ENCODE measurements at places on chromosomes 12 and 14. TPM values are rescaled to one million over a fixed set of nuclear protein-coding genes. Genes with fewer than 3 reads are reported as not detected.
A peak's percentile ranks its signal among the peaks of the same experiment; 100 is the strongest.

GRCh38 chr12:8508223-8508622 is 5.1 kb upstream of the CLEC4D start:
- H3K27ac ChIP-seq = no peak overlapping the region
- DNase-seq = no peak
- peaks cover 4% of the 10 kb centered on the region for H3K27me3 ChIP-seq
- no peak overlapping the region for H3K4me3 ChIP-seq
- H3K4me1 ChIP-seq = no peaks in the 10 kb centered on the region

DNA sequence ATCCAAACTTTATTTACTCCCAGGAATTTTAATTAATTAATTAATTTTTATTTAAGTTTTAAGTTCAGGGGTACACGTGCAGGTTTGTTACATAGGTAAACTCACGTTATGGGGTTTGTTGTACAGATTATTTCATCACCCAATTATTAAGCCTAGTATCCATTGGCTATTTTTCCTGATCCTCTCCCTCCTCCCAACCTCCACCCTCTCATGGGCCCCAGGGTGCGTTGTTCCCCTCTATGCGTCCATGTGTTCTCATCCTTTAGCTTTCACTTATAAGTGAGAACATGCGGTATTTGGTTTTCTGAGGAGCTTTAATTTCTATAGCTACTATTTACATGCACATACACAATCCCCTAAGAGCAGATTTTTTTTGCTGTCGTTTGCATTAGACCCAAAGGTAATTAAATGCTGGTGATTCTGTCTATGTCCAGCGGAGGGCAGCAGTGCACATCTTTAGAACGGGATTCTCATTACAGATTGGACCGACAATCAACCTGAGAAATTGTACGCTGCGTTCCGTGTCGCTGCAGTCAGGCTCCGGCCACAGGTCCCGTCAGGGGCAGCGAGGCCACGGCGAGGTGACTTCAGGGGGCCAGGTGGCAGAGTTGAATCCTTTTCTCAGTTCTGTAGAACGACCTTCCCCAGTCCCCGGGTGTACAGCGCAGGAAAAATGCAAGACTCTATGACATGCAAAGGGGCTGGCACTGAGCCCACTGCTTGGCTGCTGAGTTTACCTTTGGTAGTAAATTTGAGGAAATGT is 11.6 kb downstream of the TMEM30B start:
- H3K4me1 ChIP-seq = peaks cover 2% of the 10 kb centered on the region
- no peaks in the 10 kb centered on the region for H3K36me3 ChIP-seq
- DNase-seq = peak; percentile 85
- peaks cover 30% of the 10 kb centered on the region for H3K27me3 ChIP-seq
- peak overlapping the region; percentile 48 for H3K4me3 ChIP-seq

DNA sequence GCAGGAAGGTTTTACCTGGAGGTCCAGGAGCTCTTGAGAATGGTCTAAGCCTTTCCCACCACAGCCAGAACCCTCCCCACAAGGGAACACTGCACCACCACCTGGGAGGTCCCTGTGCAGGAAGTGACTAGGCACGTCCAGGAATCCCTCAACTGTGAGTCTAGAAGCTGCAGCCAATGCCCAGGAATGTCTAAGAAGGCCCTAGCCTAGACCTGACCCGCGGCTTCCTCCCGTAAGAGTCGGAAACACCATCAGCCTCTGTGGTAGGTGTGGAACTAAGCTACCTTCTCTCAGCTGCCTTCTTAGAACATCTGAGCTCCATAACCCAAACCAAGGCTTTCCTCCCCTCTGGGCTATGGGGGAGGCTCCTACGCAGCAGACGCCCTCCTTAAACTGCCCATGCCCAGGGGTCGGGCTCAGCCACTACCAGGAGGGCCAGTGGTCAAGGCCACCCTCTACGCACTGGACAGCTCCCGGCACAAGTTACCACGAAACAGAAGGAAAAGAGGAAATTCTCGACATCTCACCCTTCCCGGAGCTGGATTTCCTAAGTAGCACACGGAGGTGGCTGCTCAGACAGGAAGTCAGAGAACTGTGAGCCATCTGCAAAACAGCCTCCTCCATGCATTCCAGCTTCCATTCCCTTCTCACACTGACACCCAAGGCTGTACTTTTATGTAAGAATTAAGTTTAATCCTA is 25.5 kb downstream of the ZFYVE21 start:
- no peak overlapping the region for H3K4me3 ChIP-seq
- H3K27ac ChIP-seq = no peak overlapping the region
- H3K27me3 ChIP-seq = no peaks in the 10 kb centered on the region
- DNase-seq = no peak
- H3K4me1 ChIP-seq = no peaks in the 10 kb centered on the region

GRCh38 chr12:71195338-71195896 is 37.6 kb upstream of the TSPAN8 start:
- H3K4me3 ChIP-seq = no peak overlapping the region
- DNase-seq = no peak
- H3K27ac ChIP-seq = no peak overlapping the region
- H3K27me3 ChIP-seq = peaks cover 2% of the 10 kb centered on the region

DNA sequence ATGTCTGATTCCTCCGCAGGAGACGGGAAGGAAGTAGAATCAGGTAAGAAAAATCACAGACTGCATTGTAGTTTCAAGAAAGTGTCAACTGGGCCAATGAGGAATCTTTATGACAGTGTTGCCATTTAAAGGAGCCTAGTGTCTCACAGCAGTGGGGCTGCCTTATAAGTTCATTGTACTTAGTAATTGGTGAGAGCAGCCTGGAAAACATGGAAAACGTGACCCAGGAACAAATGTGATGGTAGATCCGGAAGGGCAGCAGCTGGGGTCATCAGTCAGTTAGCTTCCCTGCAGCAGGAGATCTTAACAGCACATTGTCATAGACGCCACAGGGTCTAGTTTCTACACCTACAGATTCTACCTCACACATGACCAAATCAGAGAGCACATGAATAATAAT is 630.0 kb upstream of the LMO3 start:
- H3K27me3 ChIP-seq = no peaks in the 10 kb centered on the region
- no peak for DNase-seq
- no peaks in the 10 kb centered on the region for H3K36me3 ChIP-seq

- H3K36me3 ChIP-seq = no peaks in the 10 kb centered on the region
- peaks cover 2% of the 10 kb centered on the region for H3K27me3 ChIP-seq
- no peak for DNase-seq
- no peak overlapping the region for H3K4me3 ChIP-seq
- H3K27ac ChIP-seq = no peak overlapping the region
- H3K4me1 ChIP-seq = no peaks in the 10 kb centered on the region
These were observed 170.2 kb upstream of the PRICKLE1 start for GRCh38 chr12:42759622-42760273.

- H3K4me3 ChIP-seq = no peak overlapping the region
- H3K27ac ChIP-seq = peak overlapping the region; percentile 35
- H3K4me1 ChIP-seq = peaks cover 25% of the 10 kb centered on the region
- no peaks in the 10 kb centered on the region for H3K36me3 ChIP-seq
- no peak for DNase-seq
- H3K27me3 ChIP-seq = no peaks in the 10 kb centered on the region
These were observed 319.4 kb upstream of the ATP2B1 start for GRCh38 chr12:90027889-90028634.

GRCh38 chr14:87815121-87815520 is 177.9 kb downstream of the GALC start:
- H3K4me1 ChIP-seq = no peaks in the 10 kb centered on the region
- no peak overlapping the region for H3K4me3 ChIP-seq
- H3K36me3 ChIP-seq = no peaks in the 10 kb centered on the region
- no peak overlapping the region for H3K27ac ChIP-seq

- no peaks in the 10 kb centered on the region for H3K36me3 ChIP-seq
- peaks cover 7% of the 10 kb centered on the region for H3K27me3 ChIP-seq
- H3K4me1 ChIP-seq = peaks cover 4% of the 10 kb centered on the region
These were observed 25.7 kb downstream of the SOAT2 start for GRCh38 chr12:53128780-53129569.

DNA sequence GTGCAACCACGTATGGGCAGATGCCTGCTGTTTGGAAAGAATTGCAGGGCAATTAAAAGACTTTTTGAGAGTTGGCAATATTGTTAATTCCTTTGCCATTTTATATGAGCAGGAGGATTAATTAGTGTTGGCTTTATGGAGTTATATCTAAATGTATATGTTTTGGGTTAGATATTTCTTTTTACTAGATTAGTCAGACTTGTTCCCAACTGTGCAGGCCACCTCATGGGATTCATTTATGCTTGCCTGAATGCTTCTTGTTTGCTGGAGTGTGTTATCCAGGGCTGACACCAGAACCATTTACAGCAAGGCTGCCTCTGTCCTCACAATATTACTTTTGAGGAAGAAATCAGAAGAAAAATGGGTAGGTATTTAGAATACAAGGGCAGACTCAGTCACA is 192.5 kb downstream of the KTN1 start:
- H3K27me3 ChIP-seq = peaks cover 7% of the 10 kb centered on the region
- no peak for DNase-seq
- no peak overlapping the region for H3K27ac ChIP-seq
- no peaks in the 10 kb centered on the region for H3K4me1 ChIP-seq
- no peak overlapping the region for H3K4me3 ChIP-seq

DNA sequence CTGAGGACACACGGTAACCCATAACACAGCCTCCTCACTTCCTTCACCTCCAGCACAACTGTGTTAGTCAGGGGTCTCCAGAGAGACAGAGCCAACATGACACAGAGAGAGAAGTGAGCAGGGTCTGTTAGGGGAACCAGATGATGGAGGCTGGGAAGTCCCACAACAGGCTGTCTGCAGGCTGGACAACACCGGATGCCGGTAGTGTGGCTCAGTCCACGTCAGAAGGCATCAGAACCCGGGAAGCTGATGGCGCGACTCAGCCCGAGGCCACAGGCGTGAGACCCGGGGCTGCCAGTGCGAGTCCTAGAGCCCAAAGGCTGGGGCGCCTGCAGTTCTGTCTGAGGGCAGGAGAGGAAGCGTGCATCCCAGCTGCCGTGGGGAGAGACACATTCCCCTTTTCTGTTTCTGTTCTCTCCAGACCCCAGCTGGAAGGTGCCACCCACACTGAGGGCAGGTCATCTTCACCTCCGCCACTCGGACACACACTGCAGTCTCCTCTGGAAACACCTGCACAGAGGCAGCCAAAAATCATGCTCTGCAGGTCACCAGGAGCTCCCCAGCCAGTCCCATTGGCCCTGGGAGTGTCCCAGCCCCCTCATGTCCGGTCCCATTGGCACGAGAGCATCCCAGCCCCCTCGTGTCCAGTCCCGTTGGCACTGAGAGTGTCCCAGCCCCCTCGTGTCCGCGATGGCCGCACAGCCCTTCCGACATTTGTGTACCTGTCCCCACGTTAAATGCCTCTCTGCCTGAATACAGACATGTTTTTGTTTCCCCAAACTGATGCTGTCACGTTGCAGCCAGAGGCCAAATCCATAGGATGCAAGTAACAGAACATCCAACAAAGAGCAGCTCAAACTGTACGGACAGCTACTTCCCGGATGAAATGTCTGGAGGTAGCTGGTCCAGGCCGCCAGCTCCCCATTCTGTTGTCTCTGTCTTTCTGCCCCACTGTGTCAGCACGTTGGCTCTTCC is 7.9 kb upstream of the FBRSL1 start:
- H3K4me3 ChIP-seq = no peak overlapping the region
- no peak for DNase-seq
- no peak overlapping the region for H3K27ac ChIP-seq
- peaks cover 20% of the 10 kb centered on the region for H3K4me1 ChIP-seq

GRCh38 chr12:60052483-60052882 is 456.7 kb downstream of the SLC16A7 start:
- H3K4me1 ChIP-seq = no peaks in the 10 kb centered on the region
- no peak for DNase-seq
- no peaks in the 10 kb centered on the region for H3K36me3 ChIP-seq
- no peak overlapping the region for H3K27ac ChIP-seq

DNA sequence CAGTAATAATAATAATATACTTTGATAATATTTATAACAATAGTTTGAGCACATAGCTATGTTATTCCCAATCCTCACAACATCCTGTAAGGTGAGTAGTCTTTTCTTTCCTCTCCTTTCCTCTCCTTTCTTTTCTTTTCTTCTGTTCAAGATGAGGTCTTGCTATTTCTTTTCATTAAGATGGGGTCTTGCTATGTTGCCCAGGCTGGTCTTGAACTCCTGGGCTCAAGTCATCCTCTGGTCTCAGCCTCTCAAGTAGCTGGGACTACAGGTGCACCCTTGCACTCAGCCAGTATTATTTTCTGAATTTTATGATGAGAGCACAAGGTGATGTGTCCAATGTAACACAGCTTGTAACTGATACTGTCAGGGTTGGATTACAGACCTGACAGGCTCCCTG is 134.6 kb downstream of the OTOGL start:
- no peaks in the 10 kb centered on the region for H3K4me1 ChIP-seq
- no peak for DNase-seq
- no peaks in the 10 kb centered on the region for H3K27me3 ChIP-seq
- no peaks in the 10 kb centered on the region for H3K36me3 ChIP-seq

- H3K27ac ChIP-seq = no peak overlapping the region
- no peaks in the 10 kb centered on the region for H3K27me3 ChIP-seq
- H3K36me3 ChIP-seq = peaks cover 11% of the 10 kb centered on the region
- H3K4me3 ChIP-seq = no peak overlapping the region
These were observed 14.1 kb upstream of the TMEM119 start for GRCh38 chr12:108611884-108612415.

GRCh38 chr14:39395555-39396254 is 36.5 kb downstream of the FBXO33 start:
- peaks cover 13% of the 10 kb centered on the region for H3K4me1 ChIP-seq
- peak overlapping the region; percentile 84 for H3K27ac ChIP-seq
- DNase-seq = peak; percentile 20
- no peak overlapping the region for H3K4me3 ChIP-seq

- peaks cover 17% of the 10 kb centered on the region for H3K36me3 ChIP-seq
- no peak overlapping the region for H3K27ac ChIP-seq
- H3K4me1 ChIP-seq = no peaks in the 10 kb centered on the region
- H3K27me3 ChIP-seq = no peaks in the 10 kb centered on the region
These were observed 9.2 kb upstream of the CRIP2 start for GRCh38 chr14:105465209-105466031.

DNA sequence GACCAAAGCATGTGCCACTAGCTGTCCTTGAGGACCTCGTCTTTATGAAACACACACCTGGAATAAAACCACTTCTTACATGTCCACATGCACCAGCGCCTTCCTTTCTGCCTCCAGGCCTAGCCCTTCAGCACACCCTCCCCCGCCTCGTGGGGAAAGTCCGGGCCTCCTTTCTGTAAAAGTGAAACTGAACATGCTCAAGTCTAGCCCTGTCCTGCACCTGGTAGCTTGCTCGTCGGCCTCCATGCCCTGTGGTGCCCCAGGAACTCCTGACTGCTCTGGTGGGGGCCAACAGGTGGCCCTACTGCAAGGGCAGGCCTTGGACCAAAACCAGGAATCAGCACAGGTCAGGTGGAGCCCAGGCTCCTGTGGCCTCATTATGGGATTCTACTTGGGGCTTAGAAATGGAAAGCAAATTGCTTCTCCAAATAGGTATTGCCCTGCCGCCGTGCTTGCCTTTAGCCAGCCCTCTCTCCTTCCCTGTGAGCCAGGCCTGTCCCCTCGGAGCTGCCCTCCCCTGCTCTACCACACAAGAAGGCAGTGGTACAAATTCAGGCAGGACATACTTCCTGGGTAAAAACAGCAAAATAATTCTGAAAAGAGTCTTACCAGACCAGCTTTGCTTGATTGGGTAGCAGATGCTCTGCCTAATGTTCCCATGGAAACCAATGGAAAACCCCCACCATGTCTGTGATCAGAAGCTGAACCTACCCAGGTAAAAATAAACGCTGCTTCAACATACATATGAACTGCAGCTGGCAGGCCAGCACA is 43.5 kb downstream of the ERH start:
- no peaks in the 10 kb centered on the region for H3K36me3 ChIP-seq
- peak overlapping the region; percentile 31 for H3K4me3 ChIP-seq
- peaks cover 3% of the 10 kb centered on the region for H3K27me3 ChIP-seq
- DNase-seq = peak; percentile 82
- H3K4me1 ChIP-seq = peaks cover 33% of the 10 kb centered on the region

Gene CPM
- 18.7 TPM for total RNA-seq

Gene RBMS2
- 7.0 TPM for total RNA-seq

Gene RTL1
- total RNA-seq = not detected

Gene OR6C2
- not detected for total RNA-seq

Gene TC2N
- total RNA-seq = 48.8 TPM

Gene RNASE7
- not detected for total RNA-seq

Gene FAM90A1
- 0.32 TPM for total RNA-seq
